Stimulated activated CD8-positive, alpha-beta memory T cell treated with anti-CD3 and anti-CD28 coated beads, Interleukin-2, amount 100 ng/mL, for 1 hour (primary cell): ENCODE measurements at places on chromosomes 11 and 22.

DNA sequence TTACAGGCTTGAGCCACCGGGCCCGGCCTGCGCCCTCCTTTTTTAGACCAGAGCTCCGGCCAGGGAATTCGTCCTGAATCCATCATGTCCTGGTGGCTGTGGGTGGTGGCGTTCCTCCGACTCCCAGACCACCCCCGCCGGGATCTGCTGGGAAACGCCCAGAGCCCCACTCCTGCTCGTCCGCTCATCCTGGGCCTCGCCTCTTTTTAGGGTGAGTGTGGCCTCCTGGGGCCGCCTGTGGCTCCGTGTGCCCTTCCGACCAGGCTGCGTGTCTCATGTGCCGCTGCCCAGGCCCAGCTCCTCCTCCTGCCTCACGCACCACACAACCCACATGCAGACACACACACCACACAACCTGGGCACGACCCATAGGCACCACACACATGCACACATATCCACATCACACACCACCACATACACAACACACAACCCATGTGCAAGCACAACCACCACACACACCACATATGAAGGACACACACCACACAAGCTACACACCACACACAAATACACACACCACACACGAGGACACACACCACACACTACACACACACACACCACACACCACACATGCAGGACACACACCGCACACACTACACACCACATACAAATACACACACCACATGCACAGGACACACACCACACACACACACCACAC lies 946.2 kb downstream of the BRD1 start:
- DNase-seq, result no peak

DNA sequence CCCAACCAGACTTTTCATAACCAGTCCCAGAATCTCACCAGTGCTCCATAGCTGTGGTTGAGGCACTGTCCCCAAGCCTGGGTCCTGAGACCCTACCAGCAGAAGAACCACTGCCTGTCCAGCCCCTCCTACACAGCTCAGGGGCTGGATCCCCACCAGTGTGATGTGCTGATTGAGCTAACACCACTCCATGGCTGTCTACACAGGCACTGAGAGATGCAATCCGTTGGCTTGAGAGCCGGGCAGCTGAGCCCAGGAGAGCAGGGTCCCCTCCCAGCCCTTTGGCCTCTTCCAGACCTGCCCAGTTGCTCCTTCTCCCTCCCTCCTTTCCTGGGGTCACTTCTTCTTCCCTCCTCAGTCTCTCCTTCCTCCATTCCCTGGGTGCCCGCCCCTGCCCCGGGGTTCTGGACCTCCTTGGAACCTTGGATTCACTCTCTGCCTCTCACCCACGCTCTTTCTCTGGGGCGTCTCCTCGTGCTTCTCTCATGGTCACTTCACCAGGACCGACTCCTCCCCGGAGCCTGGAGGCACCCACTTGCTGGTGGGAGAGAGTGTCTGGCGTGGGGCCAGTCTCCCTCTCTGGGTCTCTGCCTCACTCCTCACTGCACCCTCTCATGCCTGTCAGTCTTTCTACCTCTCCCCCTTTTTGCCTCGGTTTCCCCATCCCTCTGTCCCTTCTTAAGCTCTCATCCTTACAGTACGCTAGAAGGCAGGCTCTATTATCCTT lies 706 bp upstream of the SCYL1 start:
- DNase-seq, result no peak

- no peak for DNase-seq
These were observed 195.8 kb downstream of the HIPK3 start for GRCh38 chr11:33452836-33453624.

DNA sequence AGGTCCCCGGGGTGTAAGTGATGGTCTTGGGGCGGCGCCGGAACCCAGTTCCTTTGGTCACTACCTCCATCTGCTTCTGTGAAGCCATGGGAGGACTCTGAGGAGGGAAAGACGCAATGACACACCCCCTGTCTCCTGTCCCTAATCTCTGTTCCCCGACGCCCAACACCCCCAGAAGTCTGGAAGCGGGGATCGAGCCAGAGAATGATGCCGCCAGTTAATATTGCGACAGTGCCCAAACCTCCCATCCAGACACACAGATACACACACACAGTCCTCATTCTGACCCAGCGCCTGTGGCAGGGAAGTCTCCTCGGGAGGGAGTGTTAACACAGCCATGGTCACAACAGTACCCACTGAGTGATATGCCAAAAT lies 352 bp downstream of the C22orf23 start:
- no peak for DNase-seq

GRCh38 chr11:93765551-93765950 lies 18.5 kb upstream of the MED17 start:
- no peak for DNase-seq

GRCh38 chr22:43824724-43825420 lies 12.8 kb upstream of the EFCAB6 start:
- DNase-seq, result no peak

DNA sequence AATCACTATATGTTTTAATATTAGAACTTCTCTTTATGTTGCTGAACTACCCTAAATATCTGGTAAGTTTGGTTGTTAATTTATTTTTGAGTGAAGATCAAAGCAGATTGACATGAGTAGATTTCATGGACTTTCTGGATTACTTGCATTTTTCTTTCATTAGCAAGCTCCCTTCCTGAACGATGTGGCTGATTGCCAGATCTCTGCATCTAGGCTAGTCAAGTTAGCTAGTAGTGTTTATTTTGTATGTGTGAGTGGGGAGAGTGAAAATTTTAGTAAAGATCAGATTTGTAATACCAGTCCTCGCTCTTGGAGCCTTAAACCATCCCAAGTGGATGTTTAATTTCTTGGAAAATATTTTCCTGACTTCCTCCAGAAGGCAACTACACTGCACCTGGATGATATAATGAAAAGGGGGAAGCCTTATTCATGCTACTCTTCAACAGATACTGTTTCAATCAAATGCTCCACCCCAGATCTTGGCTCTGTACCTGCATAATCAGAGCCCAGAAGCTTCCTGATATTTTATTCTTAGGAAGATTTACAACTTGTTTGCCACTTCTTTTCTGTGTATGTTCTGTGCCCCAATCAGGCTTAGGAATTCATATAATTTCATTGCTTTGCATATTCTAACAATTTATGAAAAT lies 143.2 kb upstream of the GRIA4 start:
- no peak for DNase-seq

DNA sequence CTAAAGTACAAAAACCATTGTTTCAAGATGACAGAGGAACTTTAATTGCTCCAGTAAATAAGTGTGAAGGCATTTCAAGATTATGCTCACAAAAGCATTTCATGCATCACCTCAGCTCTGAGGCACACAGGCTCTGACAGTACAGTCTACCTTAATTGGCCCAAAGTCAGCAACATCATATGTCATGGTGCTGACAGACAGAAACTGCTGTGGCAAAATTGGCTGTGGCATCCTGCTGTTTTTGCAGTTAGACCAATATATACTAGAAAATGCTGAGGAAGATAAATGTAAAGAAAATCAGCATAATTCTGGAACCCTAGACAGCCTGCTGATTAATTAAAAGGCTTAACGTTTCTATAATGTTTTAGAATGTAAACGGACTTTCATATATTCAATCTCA lies 34.9 kb upstream of the PPP2R1B start:
- DNase-seq, result no peak

- no peak for DNase-seq
These were observed 366.9 kb downstream of the FAT3 start for GRCh38 chr11:92591521-92591920.

GRCh38 chr11:57777969-57778317 lies 16.3 kb downstream of the CTNND1 start:
- DNase-seq, result no peak
